NCI-H2227 treated with DMSO at 0.1 percent for 48 hours (cell line): ENCODE measurements at places on chromosomes 6 and 20.

DNA sequence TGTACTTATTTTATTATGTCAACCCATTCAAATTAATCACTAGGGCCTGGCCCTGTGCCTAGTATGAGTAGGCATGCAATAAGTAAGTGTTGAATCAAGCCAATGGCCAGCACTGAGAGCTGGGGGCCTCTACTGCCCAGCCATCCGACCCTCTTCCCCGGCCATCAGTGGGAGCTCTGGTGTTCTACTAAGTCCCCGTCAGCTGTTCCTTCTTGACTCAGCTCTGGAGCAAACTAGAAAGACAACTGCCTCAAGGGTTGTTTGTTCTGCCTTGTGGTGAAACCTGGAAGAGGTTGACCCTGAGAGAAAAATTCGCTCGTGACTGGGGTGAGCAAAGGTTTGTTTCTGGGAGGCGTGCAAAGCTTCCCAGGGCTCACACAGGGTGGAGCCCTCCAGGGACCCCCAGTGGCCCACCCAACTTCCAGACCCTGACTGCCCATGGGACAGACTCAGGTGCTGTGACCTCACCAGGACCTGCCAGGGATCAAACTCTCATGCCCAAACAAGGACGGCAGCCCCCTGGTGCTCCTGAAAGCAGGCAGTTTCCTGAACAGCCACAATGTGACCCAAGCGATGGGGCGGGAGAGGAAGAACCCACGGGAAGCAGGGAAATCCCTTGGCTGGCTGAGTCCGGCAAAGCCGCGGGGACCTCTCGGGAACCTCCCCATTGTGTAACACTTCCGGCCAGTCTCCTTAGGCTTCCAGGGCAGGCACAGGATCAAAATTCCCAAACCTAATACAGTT lies 50.4 kb downstream of the BANF2 start:
- DNase-seq: no peak

DNA sequence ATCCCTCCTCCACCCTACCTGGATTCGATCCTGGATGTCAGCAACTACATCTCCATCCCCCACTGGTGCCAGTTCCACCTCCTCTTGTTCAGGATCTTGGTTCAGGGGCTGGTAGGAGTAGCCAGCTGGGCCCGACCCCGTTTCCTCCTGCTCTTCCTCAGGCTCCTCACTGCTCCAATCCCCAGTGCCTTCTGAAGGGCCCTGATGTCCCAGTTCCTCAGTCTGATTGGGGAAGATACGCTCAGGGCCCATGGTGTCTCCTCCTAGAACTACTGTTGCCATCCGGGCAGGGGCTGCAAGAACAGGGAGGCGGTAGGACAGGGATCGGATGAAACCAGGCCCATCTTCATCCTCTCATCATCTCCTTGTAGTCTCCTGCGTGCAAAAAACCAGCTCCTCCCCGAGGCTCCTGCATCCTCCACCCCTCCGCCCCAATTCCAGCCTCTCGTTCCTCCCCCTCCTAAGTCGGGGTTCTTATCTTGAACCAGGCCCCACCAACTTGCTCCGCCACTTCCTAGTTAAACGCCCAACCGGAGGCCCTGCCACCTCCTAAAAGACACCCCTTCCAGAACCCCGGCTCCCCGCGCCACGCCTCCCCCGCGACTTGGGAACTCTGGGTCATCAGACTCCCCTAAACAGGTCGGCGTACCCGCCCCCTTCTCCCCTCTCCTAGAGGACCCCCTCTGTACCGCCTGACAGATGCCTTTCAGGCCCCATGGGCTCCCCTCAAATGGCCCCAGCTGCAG lies 476 bp downstream of the MEA1 start:
- DNase-seq: no peak

GRCh38 chr20:8395956-8396355 lies 263.9 kb downstream of the PLCB1 start:
- no peak for DNase-seq

DNA sequence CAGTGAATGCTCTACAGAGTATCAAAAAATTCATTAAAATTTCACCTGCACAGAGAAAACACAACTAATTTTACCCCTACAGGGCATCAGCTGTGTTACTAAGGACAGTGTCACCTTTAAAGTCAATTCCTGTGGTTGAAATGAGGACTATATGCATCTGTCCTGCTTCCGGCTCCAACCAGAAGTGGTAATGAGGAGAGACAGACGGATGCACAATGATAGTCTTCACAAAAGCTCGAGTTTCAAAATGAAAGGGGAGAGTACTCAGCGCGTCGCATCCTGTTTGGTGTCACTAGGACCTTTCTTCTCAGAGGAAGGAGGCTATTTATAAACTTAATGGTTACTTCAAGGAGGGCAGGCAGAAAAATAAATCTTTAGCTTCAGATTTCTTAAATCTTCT lies 86.5 kb downstream of the LYRM4 start:
- DNase-seq: peak; percentile 43

DNA sequence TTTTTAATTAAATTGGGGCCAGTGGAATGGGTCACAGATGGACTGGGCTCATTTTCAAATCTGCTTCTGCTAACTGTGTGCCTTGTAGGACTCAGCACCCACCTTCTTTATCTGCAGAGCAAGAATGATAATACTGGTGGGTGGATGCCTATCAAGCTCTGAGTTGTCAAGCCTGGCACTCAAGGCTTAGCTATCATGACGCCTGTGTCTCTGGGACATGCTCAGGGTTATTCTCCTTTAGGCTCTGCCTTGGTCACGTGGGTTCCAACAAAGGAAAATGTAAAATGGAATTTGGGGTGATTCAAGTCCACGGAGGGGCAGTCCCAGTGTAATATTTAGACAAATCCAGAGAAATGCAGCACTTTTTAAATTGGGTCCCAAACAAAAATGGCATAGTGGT lies 202.3 kb downstream of the TSHZ2 start:
- DNase-seq: no peak

GRCh38 chr6:22804620-22805261 lies 235.4 kb downstream of the HDGFL1 start:
- DNase-seq: no peak

- no peak for DNase-seq
Observed at GRCh38 chr6:67190733-67191132, 1444.3 kb upstream of the ADGRB3 start.

- no peak for DNase-seq
Observed at GRCh38 chr6:346386-347030, 45.0 kb upstream of the IRF4 start.

- DNase-seq: no peak
Observed at GRCh38 chr6:157982102-157982562, 469 bp downstream of the SYNJ2 start.

DNA sequence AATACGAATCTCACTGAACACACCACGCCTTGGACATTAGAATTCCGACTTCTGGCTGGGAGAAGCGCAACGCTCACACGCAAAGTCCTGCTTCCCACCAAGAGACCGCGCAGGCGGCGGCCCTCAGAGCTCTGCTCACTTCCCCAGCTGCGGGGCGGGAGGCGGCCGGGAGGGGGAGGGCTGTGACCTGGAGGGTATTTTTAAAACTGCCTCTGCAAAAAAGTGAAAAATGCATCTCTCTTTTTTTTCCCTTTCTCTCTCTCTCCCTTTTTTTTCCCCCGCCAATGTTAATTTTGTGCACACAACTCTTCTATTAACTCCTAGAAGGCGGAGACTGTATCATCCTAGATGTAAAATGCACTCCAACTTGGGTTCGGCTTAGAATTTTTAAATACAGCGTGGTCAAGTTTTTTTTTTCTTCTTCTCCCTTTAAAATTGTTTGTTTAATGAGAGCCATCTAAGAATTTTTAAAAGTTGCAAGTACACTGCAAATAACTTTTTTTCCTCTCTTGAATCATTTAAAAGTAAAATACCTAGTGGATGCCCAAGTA lies 66.4 kb downstream of the STX11 start:
- no peak for DNase-seq

DNA sequence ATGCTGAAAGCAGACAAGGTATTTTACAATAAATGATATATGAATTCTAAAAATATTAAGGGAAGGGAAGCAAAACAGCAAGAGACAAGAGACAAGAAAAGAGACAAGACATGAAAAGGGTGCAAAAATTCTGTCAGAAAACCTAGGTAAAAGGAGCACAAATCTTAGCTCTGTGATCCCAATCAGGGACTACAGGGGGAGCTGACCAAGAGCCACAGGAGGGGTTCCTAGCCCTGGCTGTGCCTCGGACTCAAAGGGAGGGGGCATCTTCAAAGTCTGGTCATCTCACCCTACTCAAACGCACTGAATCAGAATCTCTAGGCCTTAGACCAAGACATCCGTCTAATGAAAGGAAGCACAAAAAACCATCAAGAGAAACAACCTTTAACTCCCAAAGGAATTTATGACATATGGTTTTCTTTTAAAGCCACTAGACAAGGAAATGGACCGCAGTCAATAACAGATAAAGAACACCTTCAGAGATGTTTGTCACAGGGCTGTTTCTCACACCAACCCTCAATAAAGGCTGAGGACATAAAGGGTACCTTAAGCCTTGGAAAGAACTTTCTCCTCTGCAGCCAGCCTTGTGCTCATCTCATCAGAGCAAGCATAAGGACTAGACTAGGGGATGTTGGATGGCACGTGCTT lies 130.4 kb upstream of the CDYL start:
- no peak for DNase-seq

GRCh38 chr20:45813006-45813340 lies 529 bp downstream of the UBE2C start:
- no peak for DNase-seq

GRCh38 chr6:132952986-132953385 lies 138.6 kb downstream of the RPS12 start:
- DNase-seq: no peak

DNA sequence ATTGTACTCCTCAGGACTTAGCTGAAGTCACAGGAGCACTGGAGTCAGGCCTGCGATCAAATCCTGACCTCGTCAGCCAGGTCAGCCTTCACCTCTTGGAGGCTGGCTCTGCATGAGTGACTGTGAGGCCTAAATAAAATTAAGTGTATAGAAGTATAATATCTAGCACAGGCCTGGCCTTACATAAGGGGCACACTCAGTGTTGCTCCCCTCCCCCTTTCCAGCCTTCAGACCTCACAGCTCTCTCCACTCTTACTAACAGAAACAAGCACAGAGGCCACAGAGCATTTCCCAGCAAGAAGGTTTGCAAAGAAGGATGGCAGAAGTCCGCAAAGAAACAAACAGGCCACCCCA lies 84.8 kb downstream of the TRERF1 start:
- no peak for DNase-seq

DNA sequence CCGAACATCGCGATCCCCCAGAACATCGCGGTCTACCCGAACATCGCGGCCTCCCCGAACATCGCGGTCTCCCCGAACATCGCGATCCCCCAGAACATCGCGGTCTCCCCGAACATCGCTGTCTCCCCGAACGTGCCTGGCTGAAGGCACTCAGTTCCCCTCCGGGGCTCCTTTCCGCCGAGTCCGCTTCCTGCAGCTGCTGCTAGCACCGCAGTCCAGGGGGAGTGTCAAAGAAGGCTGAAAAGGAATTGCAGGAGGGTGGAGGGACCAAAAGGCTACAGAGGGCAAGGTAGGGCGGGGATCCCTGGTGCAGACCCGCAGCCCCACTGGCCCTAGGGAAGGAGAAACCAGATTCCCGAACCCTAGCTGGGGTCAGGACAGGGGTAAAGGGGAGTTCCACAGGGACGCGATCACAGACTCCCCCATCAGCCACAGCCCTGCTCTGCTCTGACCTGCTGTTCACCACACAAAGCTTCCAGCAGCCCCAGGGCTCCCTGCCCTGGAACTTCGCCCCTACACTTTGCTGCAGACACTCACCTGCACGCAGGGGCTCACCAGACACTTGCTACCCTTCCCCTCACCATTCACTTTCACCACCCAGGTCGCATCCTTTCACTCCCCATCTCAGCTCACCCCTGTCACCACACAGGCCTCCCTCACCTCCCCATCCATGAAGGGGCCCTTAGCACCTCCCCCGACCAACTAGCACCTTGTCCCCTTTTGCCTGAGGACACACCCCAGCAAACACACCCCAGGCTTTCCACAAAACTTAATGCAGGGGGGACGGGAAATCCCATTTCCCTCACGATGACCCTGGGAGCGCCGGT lies 1.7 kb downstream of the ULBP1 start:
- DNase-seq: no peak

- DNase-seq: no peak
Observed at GRCh38 chr6:63174173-63174572, 37.1 kb upstream of the FKBP1C start.

DNA sequence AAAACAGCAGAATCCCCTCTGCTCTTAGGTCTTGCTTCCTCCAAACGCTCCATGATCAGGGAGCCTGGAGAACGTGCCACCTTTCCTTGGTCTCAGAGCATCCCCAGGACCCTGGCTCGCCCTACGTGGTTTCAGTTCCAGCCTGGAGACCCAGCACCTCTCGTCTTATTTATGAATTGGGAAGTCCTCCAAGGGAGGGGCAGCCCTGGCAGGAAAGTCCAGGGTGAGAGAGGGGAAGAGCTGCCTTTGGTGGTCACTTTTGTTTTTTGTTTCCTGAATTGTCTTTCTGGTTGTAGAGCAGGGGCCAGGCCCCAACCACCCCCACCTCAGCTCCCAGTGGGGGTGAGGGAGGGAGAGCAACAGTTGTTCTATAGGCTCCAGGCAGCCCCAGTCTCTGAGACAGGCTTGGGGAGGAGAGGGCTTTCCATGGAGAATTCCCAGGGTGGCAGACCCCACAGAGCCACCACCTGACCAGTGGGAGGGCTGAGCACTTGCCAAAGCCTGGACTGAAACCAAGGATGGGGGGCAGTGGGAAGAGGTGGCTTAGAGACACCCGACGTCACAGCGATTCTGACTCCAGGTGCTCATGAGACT lies 88.8 kb downstream of the PRND start:
- no peak for DNase-seq

GRCh38 chr20:23587631-23588030 lies 18.1 kb downstream of the CST9 start:
- no peak for DNase-seq

DNA sequence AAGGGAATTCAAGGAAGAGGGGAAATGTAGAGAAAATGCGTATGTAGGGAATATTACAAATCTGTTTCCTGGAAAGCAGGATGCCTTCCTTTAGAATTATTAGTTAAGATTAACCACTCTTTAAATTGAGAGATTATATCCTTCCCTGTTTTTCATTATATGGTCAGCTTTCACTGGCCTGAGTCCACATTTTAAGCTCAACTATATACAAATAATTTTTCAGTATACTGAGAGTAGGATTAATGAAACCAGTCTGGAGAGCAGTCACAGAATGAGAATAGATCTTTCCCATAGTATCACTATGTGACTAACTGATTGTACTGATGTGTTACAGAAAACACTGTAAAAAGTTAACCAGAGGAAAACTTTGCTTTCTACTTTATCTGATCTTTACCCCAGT lies 306.3 kb downstream of the LAMA2 start:
- no peak for DNase-seq

GRCh38 chr20:36820928-36821327 lies 47.4 kb upstream of the DSN1 start:
- no peak for DNase-seq

DNA sequence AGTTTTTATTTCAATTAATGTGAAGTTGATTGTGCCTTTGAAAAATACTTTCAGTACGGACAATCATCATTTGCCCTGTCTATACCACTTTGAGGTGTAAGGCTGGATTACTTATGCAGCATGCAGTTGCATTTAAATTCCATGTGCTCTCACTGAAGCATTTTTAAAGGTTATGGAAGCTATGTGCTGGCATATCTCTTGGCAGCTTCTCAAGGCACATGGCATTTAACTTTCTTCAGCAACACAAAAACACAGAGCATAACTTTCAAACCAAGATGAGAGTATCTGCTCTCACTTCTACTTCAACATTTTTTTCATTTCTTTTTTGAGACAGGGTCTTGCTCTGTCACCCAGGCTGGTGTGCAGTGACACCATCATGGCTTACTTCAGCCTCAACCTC lies 360.6 kb upstream of the RUNX2 start:
- no peak for DNase-seq
